ENCODE measurements at places on chromosomes 11 and 22. TPM values are rescaled to one million over a fixed set of nuclear protein-coding genes. Genes with fewer than 3 reads are reported as not detected.

IL18 gene
- 101 TPM for total RNA-seq

MAJIN gene
- total RNA-seq = not detected

OR5A1 gene
- total RNA-seq = not detected

MRGPRX3 gene
- total RNA-seq = not detected

PGA5 gene
- not detected for total RNA-seq

STARD10 gene
- total RNA-seq = 20.2 TPM

OR10G4 gene
- not detected for total RNA-seq

OR51M1 gene
- total RNA-seq = not detected

PPP6R2 gene
- total RNA-seq = 10.0 TPM

ACP2 gene
- total RNA-seq = 25.2 TPM

OR52W1 gene
- total RNA-seq = not detected

ZNF280A gene
- total RNA-seq = 3.7 TPM

WEE1 gene
- 19.9 TPM for total RNA-seq

All from A549 treated with CORT108297 at 1 μM for 4 hours (cell line).